A549 treated with GW870086 at 1 μM for 4 hours (cell line): ENCODE measurements at places on chromosomes 4 and X. TPM values are rescaled to one million over a fixed set of nuclear protein-coding genes. Genes with fewer than 3 reads are reported as not detected.

The RTL9 gene
- total RNA-seq: 0.06 to 0.13 TPM (median 0.09 TPM) in 5 replicates

The MAGEB6B gene
- total RNA-seq: not detected in 5 replicates

The USP17L21 gene
- total RNA-seq: not detected in 5 replicates

The BANK1 gene
- total RNA-seq: 0.94 to 1.3 TPM (median 1.1 TPM) in 5 replicates

The SPON2 gene
- total RNA-seq: 0.09 to 0.80 TPM (median 0.30 TPM) in 5 replicates

The HPGD gene
- 64.2 to 73.3 TPM (median 70.6 TPM) in 5 replicates for total RNA-seq

The STPG2 gene
- not detected in 5 replicates for total RNA-seq

The LRCH2 gene
- 0.02 to 0.05 TPM (median 0.03 TPM) in 4 of 5 replicates, not detected in the other for total RNA-seq

The CSAG1 gene
- total RNA-seq: 0.17 to 0.45 TPM (median 0.26 TPM) in 4 of 5 replicates, not detected in the other

The FGFBP1 gene
- 2.7 to 4.2 TPM (median 3.1 TPM) in 5 replicates for total RNA-seq

The RHOH gene
- 0.11 to 0.16 TPM (median 0.12 TPM) in 4 of 5 replicates, not detected in the other for total RNA-seq

The PDCL2 gene
- not detected in 5 replicates for total RNA-seq

The MGARP gene
- total RNA-seq: 0.34 to 0.70 TPM (median 0.57 TPM) in 5 replicates

The PCDH11X gene
- total RNA-seq: not detected in 5 replicates

The GDPD2 gene
- total RNA-seq: 0.06 to 0.08 TPM in 2 of 5 replicates, not detected in the others

The XKRX gene
- total RNA-seq: 0.66 to 0.79 TPM (median 0.70 TPM) in 5 replicates

The PASD1 gene
- not detected in 5 replicates for total RNA-seq

The CT55 gene
- not detected in 5 replicates for total RNA-seq

The HOPX gene
- total RNA-seq: not detected in 5 replicates

The TEX11 gene
- total RNA-seq: not detected in 5 replicates

The ZNF275 gene
- 4.8 to 6.5 TPM (median 6.0 TPM) in 5 replicates for total RNA-seq

The SLIT2 gene
- total RNA-seq: 0.02 to 0.18 TPM (median 0.07 TPM) in 4 of 5 replicates, not detected in the other

The TMPRSS11F gene
- total RNA-seq: not detected in 5 replicates
